Activated CD4-positive, alpha-beta T cell treated with anti-CD3 and anti-CD28 coated beads for 36 hours (primary cell): ENCODE measurements at places on chromosomes 6 and 20.

GRCh38 chr20:43507150-43508080, at the start of gene L3MBTL1:
Gene L3MBTL1, plus strand, starts transcription at chr20:43507697. Its CDS starts 5,807 bp downstream, at chr20:43513504.
- H3K4me3 ChIP-seq = peak within 1 kb of the TSS; percentile 55
- H3K27ac ChIP-seq = no peak within 1 kb of the TSS
- H3K4me1 ChIP-seq = peaks cover 5% of the 10 kb centered on the region
- H3K36me3 ChIP-seq = no peaks in the 10 kb centered on the region
- peaks cover 32% of the 10 kb centered on the region for H3K27me3 ChIP-seq
- peak; percentile 28 for DNase-seq

- H3K4me1 ChIP-seq = peaks cover 66% of the 10 kb centered on the region
- peak overlapping the region; percentile 81 for H3K4me3 ChIP-seq
- peak overlapping the region; percentile 93 for H3K27ac ChIP-seq
These were observed 98.7 kb upstream of the RIPOR2 start for GRCh38 chr6:25034431-25034921.

DNA sequence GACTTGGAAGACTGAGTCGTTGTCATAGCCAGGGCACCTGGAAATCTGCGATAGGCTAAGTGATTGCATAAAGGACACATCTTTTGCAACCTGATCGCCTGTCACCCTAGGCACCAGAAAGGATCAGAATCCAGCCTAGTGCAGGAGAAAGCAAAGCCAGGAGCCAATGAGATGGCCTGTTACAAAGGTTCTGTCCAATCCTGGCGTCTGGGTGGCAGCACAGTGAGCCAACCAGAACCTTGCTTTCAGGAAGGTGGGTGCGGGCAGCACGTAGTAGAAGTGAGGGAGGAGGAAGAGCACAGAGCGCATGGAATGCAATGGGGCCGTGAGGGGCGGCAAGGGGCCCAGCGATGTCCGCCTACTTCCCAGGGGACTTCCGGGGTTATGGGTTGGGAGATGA, 120.4 kb upstream of the GGTLC1 start:
- DNase-seq = no peak
- H3K36me3 ChIP-seq = no peaks in the 10 kb centered on the region

- DNase-seq = no peak
- no peak overlapping the region for H3K27ac ChIP-seq
These were observed 122.8 kb downstream of the UST start for GRCh38 chr6:148869585-148869984.

GRCh38 chr6:50978380-50979170, 159.9 kb downstream of the TFAP2B start:
- no peak overlapping the region for H3K4me3 ChIP-seq
- no peak for DNase-seq
- no peaks in the 10 kb centered on the region for H3K36me3 ChIP-seq
- no peak overlapping the region for H3K27ac ChIP-seq

GRCh38 chr6:162345051-162345511, 382.5 kb downstream of the PRKN start:
- H3K4me1 ChIP-seq = no peaks in the 10 kb centered on the region
- DNase-seq = no peak
- no peak overlapping the region for H3K27ac ChIP-seq
- H3K27me3 ChIP-seq = no peaks in the 10 kb centered on the region

- H3K27ac ChIP-seq = no peak overlapping the region
- no peak for DNase-seq
- H3K27me3 ChIP-seq = no peaks in the 10 kb centered on the region
- H3K4me3 ChIP-seq = no peak overlapping the region
- H3K4me1 ChIP-seq = no peaks in the 10 kb centered on the region
These were observed 82.5 kb downstream of the POPDC3 start for GRCh38 chr6:105097288-105097687.

- no peaks in the 10 kb centered on the region for H3K4me1 ChIP-seq
- H3K27ac ChIP-seq = no peak overlapping the region
- no peak overlapping the region for H3K4me3 ChIP-seq
These were observed 266.7 kb upstream of the SULF2 start for GRCh38 chr20:48051794-48052474.

- H3K36me3 ChIP-seq = no peaks in the 10 kb centered on the region
- no peak overlapping the region for H3K27ac ChIP-seq
- H3K4me3 ChIP-seq = no peak overlapping the region
- DNase-seq = no peak
- peaks cover 9% of the 10 kb centered on the region for H3K4me1 ChIP-seq
These were observed 35.6 kb upstream of the NR2E1 start for GRCh38 chr6:108130262-108130661.

DNA sequence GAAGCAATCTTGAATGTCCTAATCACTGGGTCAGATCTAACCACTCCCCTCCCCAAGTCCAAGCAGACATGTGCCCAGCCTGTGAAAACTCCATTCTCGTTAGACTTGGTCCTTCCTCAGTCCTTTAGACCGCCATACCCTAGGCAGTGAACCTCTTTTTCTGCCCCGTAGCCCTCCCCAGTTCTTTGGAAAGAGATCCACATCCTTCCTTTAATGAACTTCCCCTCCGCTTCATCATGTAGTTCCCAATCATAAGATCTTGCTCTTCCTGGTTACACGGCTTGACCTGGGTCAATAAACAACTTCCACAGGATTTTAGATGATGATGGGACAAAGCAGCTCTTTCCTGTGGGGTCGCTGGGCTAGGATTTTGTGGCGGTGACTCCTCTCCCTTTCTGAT, 9.6 kb downstream of the AHCY start:
- no peak overlapping the region for H3K27ac ChIP-seq
- no peak overlapping the region for H3K4me3 ChIP-seq
- H3K36me3 ChIP-seq = peaks cover 52% of the 10 kb centered on the region
- no peaks in the 10 kb centered on the region for H3K4me1 ChIP-seq
- no peak for DNase-seq

DNA sequence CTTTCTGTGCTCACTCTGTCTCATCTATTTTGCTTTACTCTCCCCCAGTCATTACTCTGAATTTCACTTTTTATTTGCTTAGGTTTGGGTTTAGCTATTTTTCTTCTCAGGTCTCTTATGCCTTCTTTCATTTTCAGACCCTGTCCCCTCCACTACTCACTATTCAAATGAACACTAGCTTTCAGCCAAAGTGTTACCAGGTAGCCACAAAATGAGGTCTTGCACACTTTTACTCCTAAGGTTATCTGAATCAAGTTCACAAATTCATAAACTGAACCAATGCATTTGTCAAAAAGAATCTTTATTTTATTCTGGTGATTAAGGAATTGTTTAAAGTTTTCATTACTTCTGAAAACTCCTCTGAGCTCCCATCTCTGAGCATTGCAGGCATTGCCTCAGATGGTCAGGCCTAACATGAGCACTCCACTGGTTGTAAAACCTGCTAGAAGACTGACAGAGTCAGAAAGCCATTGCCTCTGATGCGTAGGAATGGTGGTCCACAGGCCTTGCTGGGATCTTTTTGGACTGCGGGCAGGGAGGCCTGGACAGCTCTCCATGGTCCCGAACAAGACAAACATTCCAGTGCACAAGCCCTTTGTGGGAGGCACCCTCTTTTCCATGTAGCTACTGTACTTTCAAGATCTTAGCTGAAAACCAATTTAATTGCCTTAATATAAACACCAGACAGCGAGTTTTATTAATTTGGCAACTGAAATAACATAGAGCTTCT, 48.5 kb downstream of the FYN start:
- H3K4me1 ChIP-seq = peaks cover 89% of the 10 kb centered on the region
- peak overlapping the region; percentile 97 for H3K27ac ChIP-seq
- H3K4me3 ChIP-seq = peak overlapping the region; percentile 63
- no peak for DNase-seq
- peaks cover 53% of the 10 kb centered on the region for H3K36me3 ChIP-seq

DNA sequence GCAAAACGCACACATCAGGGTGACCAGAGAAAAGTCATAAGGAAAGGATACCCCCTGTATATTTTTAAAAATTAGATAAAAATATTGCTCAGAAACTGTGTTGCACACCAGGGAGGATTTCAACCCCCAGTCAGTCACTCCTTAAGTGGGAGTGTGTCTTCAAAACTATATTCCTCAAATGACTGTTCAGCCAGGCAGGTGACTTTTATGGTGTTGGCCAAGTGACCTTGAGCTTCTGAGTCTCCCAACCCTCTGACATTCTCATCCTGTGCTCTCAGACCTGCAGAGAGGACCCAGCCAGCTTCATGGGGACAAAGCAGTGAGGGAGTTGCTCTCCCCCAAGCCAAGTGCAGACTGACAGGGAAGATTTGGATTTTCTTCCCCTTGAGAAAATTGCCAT, 311.9 kb upstream of the JARID2 start:
- H3K36me3 ChIP-seq = no peaks in the 10 kb centered on the region
- H3K4me3 ChIP-seq = no peak overlapping the region
- peaks cover 5% of the 10 kb centered on the region for H3K4me1 ChIP-seq
- no peaks in the 10 kb centered on the region for H3K27me3 ChIP-seq

GRCh38 chr6:158011980-158012566, 30.4 kb downstream of the SYNJ2 start:
- peaks cover 26% of the 10 kb centered on the region for H3K36me3 ChIP-seq
- no peak overlapping the region for H3K27ac ChIP-seq
- DNase-seq = no peak
- H3K27me3 ChIP-seq = no peaks in the 10 kb centered on the region

DNA sequence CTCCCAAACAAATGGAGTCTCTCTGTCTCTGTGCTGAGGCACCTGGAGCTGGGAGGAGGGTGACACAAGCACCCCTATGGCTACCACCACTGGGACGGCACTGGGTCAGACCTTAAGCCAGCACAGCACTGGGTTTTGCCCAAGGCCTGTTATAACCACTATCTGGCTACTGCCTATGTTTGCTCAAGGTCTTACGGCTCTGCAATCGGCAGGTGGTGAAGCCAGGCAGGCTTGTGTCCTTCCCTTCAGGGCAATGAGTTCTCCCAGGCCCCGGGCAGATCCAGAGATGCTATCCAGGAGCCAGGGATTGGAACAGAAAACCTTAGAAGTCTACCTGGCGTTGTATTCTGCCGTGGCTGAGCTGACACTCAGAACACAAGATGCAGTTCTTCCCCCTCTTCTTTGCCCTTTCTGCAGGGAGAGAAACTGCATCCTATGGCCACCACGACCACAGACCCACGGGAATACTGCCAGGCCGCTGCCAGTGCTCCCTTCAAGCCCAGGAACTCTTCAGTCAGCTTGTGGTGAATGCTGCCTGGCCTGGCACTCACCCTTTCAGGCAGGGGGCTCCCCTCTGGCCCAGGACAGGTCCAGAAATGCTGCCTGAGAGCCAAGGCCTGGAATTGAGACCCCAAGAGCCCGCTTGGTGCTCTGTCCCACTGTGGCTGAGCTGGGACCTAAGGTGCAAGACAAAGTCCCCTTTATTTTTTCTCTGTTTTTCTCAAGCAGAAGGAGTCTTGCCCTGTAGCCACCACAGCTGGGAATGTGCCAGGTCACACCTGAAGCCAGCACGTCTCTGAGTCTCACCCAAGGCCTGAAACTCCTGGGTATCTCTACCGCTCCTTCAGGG, 67.0 kb upstream of the FRMD1 start:
- no peak overlapping the region for H3K27ac ChIP-seq
- no peak overlapping the region for H3K4me3 ChIP-seq
- H3K27me3 ChIP-seq = peaks cover 9% of the 10 kb centered on the region
- no peaks in the 10 kb centered on the region for H3K4me1 ChIP-seq
- no peaks in the 10 kb centered on the region for H3K36me3 ChIP-seq

DNA sequence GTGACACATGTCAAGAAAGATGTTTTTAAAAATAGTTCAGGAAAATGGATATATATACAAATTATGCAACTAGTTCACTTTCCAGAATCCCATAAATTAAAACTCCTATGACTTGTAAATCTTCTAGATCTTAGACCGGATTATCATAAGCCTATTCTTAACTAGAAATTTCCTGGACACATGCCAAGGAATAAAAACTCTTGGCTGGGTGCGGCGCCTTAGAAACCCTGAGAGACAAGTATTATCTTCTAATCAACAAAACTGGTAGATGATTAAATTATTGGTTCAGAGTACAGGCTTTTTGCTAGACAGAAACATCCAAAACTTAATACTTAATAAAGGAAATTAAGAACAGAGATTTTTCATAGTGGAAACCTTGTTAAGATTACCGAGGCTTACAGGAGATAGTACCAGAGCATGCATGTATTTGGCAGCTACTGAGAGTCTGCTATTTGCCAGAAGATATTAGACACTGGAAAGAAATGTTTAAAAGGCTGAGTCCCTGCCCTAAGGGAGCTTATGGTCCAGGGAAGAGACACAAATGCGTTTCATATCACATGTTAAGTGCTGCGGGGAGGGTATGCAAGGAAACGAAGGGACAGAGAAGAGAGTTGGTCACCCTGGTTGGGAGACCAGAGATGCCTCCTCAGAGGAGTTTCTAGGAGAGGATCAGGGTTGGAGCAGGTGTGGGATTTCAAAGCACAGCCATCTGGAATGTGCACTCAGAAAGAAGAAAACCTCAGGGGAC, 46.5 kb upstream of the IFNGR1 start:
- peaks cover 10% of the 10 kb centered on the region for H3K4me1 ChIP-seq
- no peak overlapping the region for H3K4me3 ChIP-seq
- no peaks in the 10 kb centered on the region for H3K36me3 ChIP-seq
- no peak overlapping the region for H3K27ac ChIP-seq

GRCh38 chr20:47708140-47708807, 77.0 kb downstream of the SULF2 start:
- no peak for DNase-seq
- H3K27ac ChIP-seq = no peak overlapping the region
- no peaks in the 10 kb centered on the region for H3K4me1 ChIP-seq
- peaks cover 5% of the 10 kb centered on the region for H3K27me3 ChIP-seq
- no peaks in the 10 kb centered on the region for H3K36me3 ChIP-seq

DNA sequence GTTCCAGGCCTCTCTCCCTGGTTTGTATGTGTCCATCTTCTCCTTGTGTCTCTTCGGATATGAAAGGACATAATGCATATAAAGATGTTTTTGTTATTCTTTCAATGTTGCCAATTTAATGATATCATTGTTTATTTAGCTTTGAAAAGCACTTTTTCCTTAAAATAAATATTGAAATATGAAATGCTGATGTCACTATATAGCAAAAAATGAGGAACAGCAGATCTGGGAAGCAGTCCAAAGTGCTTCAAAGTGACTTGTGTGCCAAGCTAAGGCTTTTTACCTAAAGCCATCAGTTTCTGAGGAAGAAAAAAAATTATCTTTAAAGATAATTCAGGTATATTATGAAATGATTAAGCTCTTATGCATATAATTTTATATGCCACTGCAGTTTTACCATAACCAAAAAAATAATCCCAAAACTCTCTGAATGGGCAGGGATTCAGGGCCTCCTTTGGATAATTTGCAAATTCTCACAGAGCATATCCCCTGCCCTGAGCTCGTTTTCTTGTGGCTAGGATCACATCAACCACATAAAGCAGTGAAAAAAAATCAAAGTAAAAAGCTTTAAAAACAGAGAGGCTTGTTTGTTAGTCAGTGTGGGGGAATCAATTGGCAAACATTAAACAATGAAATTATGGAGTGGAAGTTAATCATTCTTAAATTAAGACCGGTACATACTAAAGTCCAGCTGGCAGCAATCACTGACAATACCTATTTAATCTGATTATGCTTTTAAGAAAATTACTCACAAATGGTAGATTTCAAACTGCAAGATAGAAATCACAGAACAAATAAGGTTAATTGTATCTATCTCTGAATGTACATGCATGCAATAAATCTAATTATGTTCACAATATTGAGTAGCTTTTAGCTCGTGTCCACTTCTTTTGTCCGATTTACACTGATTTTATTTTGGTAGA, 1027.9 kb upstream of the ADGRB3 start:
- H3K4me3 ChIP-seq = no peak overlapping the region
